ENCODE measurements at places on chromosomes 4 and X.
A peak's percentile ranks its signal among the peaks of the same experiment; 100 is the strongest.

DNA sequence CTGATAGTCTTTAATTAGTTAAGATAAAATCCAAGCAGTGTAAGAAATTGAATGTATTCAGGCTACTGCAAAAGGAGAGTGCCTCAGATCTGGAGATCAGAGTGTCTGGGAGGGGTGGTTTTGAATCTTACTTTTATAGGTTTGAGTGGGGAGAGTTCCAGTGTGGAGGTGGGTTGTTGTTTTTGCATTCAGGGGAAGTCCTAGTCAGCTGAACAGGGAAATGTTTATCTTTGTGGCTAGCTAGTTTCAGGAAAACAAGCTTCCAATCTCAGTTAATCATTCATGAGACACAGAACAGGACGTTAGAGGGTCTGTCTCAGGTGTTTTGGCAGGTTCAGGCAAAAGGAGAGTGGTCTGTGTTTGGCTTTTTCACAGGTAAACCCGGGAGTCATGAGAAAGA lies 26.0 kb downstream of the ZNF81 start:
- no peak for DNase-seq

DNA sequence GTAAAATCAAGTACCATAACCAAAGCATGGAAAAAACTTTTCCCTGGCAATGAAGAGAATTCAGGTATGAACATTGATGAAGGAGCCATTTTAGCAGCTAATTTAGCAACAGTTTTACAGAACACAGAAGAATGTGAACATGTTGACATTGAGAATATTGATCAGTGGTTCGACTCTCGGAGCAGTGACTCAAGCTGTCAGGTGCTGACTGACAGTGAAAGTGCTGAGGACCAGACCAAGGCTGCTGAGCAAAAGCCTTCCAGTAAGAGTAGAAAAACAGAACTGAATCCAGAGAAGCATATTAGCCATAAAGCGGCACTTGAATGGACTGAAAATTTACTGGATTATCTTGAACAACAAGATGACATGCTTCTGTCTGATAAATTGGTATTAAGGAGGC lies 2.8 kb downstream of the TIGD2 start:
- no peak for DNase-seq

DNA sequence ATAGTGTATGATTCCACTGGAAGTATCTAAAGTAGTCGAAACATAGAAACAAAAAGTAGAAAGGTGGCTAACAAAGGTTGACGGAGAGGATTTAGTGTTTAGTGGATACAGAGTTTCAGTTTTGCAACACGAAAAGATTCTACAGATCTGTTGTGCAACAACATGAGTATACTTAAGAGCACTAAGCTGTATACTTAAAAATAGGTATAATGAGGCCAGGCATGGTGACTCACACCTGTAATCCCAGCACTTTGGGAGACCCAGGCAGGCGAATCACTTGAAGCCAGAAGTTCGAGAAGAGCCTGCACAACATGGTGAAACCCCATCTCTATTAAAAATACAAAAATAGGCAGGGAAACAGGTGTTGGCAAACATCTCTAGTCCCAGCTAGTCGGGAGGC lies 7.9 kb upstream of the ATRX start:
- DNase-seq, result no peak

DNA sequence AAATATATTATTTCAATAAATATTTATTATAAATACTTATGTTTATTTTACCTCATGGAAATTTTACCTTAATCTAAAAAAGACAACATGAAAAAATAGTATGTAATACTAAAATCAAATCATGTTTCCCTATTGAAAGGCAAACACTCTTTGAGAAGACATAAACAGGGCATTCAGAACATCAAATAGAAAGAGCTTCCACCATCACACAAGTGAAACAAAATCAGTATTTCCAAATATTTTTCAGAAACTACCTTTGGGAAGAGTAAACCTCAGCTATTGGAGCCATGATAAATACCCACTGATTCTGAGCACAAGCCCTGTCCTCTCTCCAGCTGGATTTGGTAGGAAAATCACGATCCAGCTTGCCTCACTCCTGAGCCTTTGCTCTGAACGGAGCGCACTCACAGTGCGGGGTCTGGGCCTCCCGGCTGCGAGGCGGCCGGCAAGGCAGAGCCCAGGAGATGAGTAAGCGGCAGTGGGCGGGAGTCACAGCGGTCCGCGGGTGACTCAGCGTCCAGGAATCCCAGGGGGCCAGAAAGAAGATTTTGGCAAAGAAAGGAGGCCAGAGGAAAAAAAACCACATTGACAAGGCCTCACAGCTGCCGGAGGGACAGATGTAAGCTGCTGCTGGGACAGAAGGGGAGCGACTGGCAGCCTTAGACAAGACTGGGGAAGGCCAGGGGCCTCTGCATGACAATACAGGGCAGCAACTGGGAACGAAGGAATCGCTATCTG lies 14.7 kb upstream of the ANXA5 start:
- no peak for DNase-seq

GRCh38 chr4:1684506-1685234 lies 557 bp upstream of the FAM53A start:
- no peak for DNase-seq

- no peak for DNase-seq
These were observed 45.4 kb upstream of the MAGEC2 start for GRCh38 chrX:142250502-142250901.

- DNase-seq, result no peak
These were observed 21.1 kb downstream of the TLL1 start for GRCh38 chr4:165894159-165894558.

GRCh38 chrX:150324035-150324728 lies 38.9 kb upstream of the MAMLD1 start:
- no peak for DNase-seq

DNA sequence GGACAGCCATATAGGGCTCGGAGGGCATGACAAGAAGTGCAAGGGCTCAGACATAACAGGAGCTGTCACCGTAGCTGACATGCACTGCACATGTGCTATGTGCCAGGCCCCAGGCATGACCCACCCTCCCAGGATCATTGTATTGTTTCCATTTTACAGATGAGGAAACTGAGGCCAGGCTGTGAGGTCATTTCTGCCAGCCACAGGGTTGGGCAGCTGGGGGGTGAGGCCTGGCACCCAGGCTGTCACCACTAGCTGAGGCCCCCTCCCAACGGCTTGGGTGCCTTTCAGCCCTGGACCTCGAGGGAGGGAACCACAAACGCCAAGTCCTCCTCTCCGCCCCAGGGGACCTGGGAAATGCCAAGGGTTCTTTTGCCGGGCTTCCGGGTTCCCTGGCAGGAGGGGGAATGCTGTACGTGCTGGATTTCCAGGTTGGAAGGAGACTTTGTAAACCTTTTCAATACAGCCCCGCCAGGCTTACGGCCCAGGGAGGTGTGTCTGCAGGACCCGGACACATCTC lies 12.6 kb downstream of the TREX2 start:
- no peak for DNase-seq

GRCh38 chr4:99586322-99586721 lies 11.7 kb downstream of the MTTP start:
- no peak for DNase-seq

GRCh38 chr4:139278485-139278884 lies 1.5 kb downstream of the MGARP start:
- no peak for DNase-seq

- peak; percentile 13 for DNase-seq
These were observed 3.4 kb downstream of the ATP1B4 start for GRCh38 chrX:120365320-120365719.
